ENCODE measurements at places on chromosomes 3 and 15.

GRCh38 chr3:42213417-42213816 is 52.6 kb downstream of the CCK start:
- no peak for DNase-seq

GRCh38 chr3:50525987-50526386 is 22.6 kb upstream of the CACNA2D2 start:
- DNase-seq = no peak

DNA sequence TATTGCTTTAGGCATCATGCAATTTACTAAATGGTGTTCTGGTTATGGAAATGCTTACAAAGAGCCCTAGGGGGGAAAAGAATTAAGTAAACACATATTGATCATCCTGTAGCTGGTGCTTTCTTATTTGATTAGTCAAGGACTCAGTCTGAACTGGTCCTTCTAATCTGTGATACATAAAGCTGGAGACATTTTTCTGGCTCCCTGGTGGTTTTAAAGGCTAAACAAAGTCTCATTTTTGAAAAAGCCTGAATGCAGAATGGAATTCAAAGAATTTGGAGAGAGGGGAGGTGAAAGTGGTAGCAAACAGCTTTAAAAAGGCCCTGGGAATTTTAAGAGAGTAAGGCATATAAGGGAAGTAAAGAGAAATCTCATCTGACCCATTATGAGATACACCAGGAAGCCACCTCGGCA is 149.7 kb downstream of the RBMS3 start:
- DNase-seq = no peak

DNA sequence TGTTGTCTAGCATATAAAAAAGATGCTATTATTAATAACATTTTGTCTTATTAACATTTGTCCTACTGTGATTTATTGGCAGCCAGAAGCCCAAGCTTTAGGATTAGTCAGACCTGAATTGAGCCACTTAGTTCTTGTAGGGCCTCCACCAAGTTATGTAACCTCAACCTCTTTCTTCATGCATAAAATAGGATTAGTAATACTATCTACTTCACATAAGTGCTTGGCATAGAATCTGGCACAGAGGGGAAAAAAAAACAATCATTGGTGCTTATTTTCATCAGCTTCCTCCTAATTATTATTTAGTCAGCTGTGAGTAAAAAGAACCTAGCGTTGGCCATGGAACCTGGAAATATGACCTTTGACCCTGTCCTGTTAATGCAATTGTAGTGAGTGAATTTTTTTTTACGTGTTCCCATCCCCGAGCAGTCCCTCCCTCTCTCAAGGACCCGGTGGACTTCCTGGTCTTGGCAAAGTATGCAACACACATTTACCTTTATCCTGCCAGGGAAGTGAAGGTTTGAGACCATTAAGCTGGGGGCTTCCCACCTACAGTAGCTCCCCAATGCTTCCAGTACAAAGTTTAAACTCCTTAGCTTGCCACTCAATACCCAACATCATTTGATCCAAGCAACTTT is 136.8 kb downstream of the FHIT start:
- no peak for DNase-seq

DNA sequence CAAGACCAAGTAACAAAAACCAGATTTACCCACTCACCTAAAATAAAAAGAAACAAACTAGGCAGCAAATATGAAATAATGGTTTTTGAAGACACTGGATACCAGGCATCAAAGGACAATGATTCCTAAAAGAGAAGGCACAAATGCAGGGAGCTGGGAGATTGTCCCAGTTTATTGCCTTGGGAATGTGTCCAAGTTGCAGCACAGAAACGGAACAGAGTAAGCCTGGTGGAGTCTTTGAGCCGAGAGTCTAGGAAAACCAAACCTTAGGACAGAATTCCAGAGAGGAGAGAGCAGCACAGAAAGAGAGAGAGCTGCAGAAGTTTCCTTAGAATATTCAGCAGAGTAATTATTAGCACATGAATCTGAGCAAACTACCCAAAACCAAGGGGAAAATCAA is 7.8 kb upstream of the ARF4 start:
- no peak for DNase-seq

GRCh38 chr15:71512682-71513006 is 297.7 kb upstream of the NR2E3 start:
- no peak for DNase-seq
